ENCODE measurements at places on chromosomes 6 and 20.
A peak's percentile ranks its signal among the peaks of the same experiment; 100 is the strongest.

GRCh38 chr6:23320471-23321015, 751.2 kb downstream of the HDGFL1 start:
- DNase-seq = no peak

- no peak for DNase-seq
These were observed 1.1 kb downstream of the BNIP5 start for GRCh38 chr6:36335465-36336207.

GRCh38 chr6:165846123-165846966, 183.3 kb upstream of the PDE10A start:
- no peak for DNase-seq

DNA sequence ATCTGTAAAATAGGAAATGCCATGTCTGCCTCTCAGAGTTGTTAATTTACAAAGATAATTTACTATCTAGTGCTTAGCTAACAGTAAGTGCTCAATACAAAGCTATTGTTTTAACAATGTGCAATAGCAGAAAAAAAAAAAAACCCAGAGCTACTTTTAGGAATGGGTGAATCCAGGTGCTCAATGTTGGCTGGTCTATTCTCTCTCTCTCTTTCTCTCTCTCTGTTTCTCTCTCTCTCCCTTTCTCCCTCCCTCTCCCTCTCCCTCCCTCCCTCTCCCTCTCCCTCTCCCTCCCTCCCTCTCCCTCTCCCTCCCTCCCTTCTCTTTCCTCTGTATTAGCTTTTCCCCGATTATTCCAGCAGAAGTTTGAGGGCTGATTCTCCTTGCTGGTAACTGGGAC, 14.0 kb downstream of the PDRG1 start:
- DNase-seq = no peak

GRCh38 chr6:5094327-5094726, 9.2 kb downstream of the PPP1R3G start:
- no peak for DNase-seq

DNA sequence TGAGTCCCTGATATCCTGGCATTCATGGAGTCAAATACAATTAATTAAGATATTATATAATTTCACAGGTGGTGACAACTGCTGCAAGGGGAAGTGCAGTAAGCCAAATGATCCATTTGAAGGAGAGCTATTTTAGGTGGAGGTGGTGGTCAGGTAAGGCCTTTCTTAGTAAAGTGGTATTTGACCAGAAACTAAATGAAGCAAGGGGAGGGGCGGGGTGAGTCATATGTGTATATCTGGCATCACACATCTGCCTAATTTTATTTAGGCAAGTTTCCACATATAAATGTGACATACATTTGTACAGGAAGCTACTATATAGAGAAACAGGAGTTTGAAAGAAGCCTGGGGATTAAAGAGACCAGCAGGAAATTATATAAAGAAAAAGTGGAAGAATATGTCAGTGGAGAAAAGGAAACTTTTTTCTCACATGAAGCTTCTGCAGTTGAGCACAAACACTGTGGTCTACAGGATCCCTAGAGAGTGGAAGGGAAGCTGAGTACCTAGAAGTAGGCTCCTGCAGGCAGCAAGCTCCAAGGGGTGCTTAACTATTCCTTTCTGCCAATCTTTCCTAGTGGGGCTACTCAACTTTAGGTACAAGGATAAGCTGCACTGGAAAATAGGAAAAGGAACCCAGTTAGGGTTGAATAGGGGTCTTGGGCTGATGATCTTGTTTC, 99.6 kb downstream of the OGFRL1 start:
- DNase-seq = no peak

- no peak for DNase-seq
These were observed 19.5 kb upstream of the EDN1 start for GRCh38 chr6:12270551-12271230.

DNA sequence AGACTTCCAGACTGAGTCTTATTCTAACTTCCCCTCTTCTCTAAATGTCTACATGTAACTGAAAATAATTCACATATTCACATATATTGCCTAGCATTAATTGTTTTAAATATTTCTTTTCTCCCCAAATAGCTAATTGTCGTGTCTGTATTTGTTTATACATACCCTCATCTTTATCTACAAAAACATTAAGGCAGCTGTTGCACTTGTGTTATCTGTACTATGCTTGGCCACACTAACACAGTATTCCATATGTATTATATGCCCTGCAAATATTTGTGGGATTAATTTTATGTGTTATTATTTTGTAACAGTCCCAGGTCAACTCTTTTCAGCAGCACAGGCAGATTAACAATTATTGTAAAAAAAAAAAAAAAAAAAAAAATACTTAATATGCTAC, 11.7 kb downstream of the HDAC2 start:
- DNase-seq = no peak

DNA sequence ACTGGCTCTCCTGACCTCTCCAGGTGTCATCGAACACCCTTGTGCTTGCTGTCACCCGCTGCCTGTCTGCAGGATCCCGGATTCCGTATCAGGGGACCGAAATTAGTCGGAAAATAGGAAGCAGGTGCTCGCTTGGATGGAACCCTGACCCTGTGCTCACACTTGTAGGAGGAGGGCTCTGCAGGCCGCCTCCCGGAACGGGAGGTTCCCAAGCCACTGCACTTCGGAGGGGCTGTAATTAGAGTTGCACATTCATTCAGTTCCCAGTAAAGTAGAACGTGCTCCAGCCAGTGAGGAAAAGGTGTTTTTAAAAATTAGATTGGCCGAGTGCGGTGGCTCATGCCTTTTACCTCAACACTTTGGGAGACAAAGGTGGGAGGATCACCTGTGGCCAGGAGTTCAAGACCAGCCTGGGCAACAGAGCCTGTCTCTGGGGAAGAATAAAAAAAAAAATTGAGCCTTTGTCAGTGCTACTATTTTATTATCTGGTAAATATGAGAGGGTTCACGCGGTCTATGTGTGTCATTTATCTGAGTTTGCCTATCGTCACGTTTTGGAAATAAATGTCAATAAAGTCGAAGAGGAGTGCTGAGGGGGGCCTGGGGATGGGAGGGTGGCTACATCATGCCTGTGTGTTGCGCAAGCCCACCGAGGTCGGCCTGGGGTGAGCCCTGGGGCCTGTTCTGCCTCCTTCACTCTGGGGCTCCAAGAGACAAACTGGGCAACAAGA, 1.5 kb upstream of the GMEB2 start:
- peak; percentile 72 for DNase-seq

- no peak for DNase-seq
These were observed 18.1 kb downstream of the HLA-DPB1 start for GRCh38 chr6:33093855-33094254.

- DNase-seq = no peak
These were observed 13.3 kb downstream of the PKHD1 start for GRCh38 chr6:52074155-52074554.

GRCh38 chr20:49446808-49447207, 35.7 kb downstream of the KCNB1 start:
- DNase-seq = no peak

GRCh38 chr20:58754584-58754983, 62.0 kb downstream of the NPEPL1 start:
- no peak for DNase-seq

DNA sequence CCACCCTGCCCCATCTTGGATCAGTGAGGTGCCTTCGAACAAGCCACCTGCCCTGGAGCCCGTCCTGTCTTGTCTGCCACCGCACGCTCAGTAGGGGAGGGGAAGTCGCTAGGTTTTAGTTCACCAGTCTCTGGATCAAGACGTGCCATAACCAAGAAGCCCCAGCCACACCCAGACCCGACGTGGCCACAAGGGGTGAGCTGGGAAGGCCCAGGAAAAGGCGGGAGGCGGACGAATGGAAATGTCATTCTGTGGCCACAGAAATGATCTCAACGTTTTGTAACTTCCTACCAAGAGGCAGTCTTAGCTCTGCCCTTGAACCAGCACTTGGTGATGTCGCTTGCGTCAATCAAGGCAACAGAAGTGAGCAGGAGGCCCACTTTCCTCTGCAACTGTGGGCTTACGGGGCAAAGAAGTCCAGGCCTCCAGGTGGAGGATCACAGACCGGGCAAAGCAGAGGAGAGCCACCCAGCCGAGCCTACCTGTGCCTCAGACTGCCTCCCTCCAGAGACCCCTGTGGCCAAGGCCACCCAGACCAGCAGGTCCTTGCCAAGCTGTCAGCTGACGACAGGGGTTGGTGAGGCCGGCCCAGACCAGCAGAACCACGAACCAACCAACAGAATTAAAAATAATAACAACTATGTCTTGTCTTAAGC, 14.5 kb downstream of the GMEB2 start:
- DNase-seq = peak; percentile 98

GRCh38 chr6:37675100-37675499, 22.6 kb downstream of the MDGA1 start:
- no peak for DNase-seq

DNA sequence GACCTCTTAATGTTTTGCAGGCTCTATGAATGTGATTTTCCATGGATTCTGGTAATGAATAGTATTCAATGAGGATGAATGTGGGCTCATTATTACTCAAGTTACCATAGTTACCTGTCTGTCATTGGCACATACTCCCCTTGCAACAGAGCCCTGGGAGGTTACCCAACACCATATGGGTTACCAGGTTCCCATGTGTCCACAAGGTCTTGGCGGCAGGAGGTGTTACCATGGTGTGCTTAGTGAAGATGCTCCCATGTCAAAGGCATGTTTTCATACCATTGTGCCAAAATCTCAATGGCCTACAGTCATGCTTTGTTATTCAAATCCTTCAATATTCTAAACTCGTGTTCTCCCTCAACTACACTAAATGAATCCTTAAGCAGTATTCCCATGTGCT, 232.5 kb downstream of the HDGFL1 start:
- no peak for DNase-seq

- no peak for DNase-seq
These were observed 23.6 kb downstream of the COL11A2 start for GRCh38 chr6:33168639-33169038.

- no peak for DNase-seq
These were observed 804.1 kb downstream of the TFAP2A start for GRCh38 chr6:9610620-9611415.

GRCh38 chr20:60372275-60372674, 414.1 kb downstream of the CDH26 start:
- no peak for DNase-seq

GRCh38 chr6:6620766-6621425, 32.4 kb downstream of the LY86 start:
- DNase-seq = no peak

DNA sequence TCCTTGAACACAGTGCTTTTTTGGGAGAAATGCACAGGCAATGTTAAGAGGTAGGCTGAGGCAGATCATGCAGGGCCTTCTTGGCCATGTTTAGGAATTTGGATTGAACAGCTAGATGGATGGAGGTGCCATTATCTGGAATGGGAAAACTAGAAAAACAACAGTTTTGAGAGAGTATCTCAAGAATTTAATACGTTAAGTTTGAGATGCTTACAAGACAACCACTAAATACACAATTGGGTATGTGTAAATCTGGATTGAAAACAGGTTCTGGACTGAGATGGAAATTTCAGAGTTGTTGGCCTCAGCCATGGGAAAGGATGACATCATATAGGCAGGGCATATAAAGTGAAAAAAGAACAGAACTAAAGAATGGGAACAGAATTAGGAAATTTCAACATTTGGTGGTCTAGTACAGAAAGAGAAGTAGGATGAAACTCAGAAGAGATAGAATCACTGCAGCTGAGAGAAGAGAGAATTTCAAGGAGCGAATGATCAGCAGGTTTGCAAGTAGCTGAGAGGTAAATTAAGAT, 37.1 kb downstream of the NCOA7 start:
- DNase-seq = peak; percentile 13

GRCh38 chr6:27836783-27837624, 75.2 kb downstream of the OR2B2 start:
- DNase-seq = peak; percentile 83
